Karpas-422 (cell line): ENCODE measurements at places on chromosomes 12 and 14. TPM values are rescaled to one million over a fixed set of nuclear protein-coding genes. Genes with fewer than 3 reads are reported as not detected.

GRCh38 chr12:45599196-45599595 is 130.3 kb upstream of the ARID2 start:
- H3K4me1 ChIP-seq: no peaks in the 10 kb centered on the region
- no peaks in the 10 kb centered on the region for H3K27me3 ChIP-seq
- H3K27ac ChIP-seq: no peak overlapping the region
- H3K4me3 ChIP-seq: no peak overlapping the region
- DNase-seq: no peak
- H3K36me3 ChIP-seq: no peaks in the 10 kb centered on the region

GRCh38 chr14:36518031-36518585 is 1.9 kb downstream of the NKX2-1 start:
- no peaks in the 10 kb centered on the region for H3K4me1 ChIP-seq
- H3K27me3 ChIP-seq: no peaks in the 10 kb centered on the region
- H3K27ac ChIP-seq: no peak overlapping the region
- H3K36me3 ChIP-seq: no peaks in the 10 kb centered on the region

DNA sequence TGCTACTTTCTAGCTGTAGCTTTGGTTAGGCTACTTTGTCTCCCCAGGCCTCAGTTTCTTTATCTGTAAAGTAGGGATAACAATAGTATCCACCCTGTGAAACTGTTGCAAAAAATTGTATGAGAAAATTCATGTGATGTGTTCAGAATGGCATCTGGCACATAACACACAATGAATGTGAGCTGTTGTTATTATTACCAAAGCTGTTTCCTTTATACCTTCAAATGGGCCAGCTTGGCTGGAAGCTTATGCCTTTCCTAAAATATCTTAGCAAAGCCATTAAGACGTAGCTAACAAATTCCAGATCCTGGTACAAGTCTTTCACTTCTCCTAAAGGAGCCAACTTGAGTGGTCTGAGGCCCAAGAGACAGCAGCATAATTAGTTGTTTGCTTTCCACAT is 25.2 kb upstream of the MANSC4 start:
- DNase-seq: no peak
- H3K4me1 ChIP-seq: no peaks in the 10 kb centered on the region
- no peak overlapping the region for H3K4me3 ChIP-seq
- no peak overlapping the region for H3K27ac ChIP-seq

- no peaks in the 10 kb centered on the region for H3K4me1 ChIP-seq
- no peak for DNase-seq
- H3K27ac ChIP-seq: no peak overlapping the region
- H3K36me3 ChIP-seq: no peaks in the 10 kb centered on the region
- no peaks in the 10 kb centered on the region for H3K27me3 ChIP-seq
- H3K4me3 ChIP-seq: no peak overlapping the region
Measured at GRCh38 chr12:43980627-43981191, 144.8 kb downstream of the TMEM117 start.

GRCh38 chr12:79402606-79403005 is 288.2 kb downstream of the PAWR start:
- no peak overlapping the region for H3K27ac ChIP-seq
- H3K4me3 ChIP-seq: no peak overlapping the region
- DNase-seq: no peak

GRCh38 chr14:63713764-63714163 is 14.1 kb downstream of the SGPP1 start:
- H3K4me1 ChIP-seq: peaks cover 75% of the 10 kb centered on the region
- no peak overlapping the region for H3K4me3 ChIP-seq
- H3K36me3 ChIP-seq: peaks cover 40% of the 10 kb centered on the region
- DNase-seq: no peak
- no peaks in the 10 kb centered on the region for H3K27me3 ChIP-seq
- H3K27ac ChIP-seq: peak overlapping the region; percentile 59

- no peaks in the 10 kb centered on the region for H3K4me1 ChIP-seq
- H3K27ac ChIP-seq: no peak overlapping the region
- H3K4me3 ChIP-seq: no peak overlapping the region
- DNase-seq: no peak
- H3K27me3 ChIP-seq: no peaks in the 10 kb centered on the region
- H3K36me3 ChIP-seq: no peaks in the 10 kb centered on the region
Measured at GRCh38 chr12:27361372-27361771, 28.7 kb downstream of the BMAL2 start.

DNA sequence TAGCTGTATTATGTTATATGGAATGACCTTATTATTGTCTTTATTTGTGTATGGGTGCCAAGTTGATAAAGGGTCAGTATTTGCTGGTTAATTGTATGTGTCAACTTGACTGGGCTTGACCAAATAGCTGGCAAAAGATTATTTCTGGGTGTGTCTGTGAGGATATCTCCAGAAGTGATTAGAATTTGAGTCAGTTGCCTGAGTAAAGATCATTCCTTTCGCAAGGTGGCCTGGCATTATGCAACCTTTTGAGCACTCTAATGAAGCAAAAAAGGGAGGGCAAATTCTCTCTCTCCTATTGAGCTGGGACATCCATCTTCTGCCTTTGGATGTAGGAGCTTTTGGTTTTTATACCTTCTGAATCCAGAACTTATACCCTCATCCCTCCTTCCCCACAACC is 82.2 kb downstream of the ATXN7L3B start:
- H3K4me1 ChIP-seq: peaks cover 5% of the 10 kb centered on the region; the same call in 1 of the 2 replicates
- H3K27ac ChIP-seq: no peak overlapping the region
- DNase-seq: no peak
- H3K27me3 ChIP-seq: no peaks in the 10 kb centered on the region
- no peaks in the 10 kb centered on the region for H3K36me3 ChIP-seq

GRCh38 chr12:131448254-131448795 is 262.6 kb upstream of the SFSWAP start:
- no peak for DNase-seq
- H3K4me1 ChIP-seq: no peaks in the 10 kb centered on the region
- no peak overlapping the region for H3K4me3 ChIP-seq
- H3K36me3 ChIP-seq: no peaks in the 10 kb centered on the region

- H3K27ac ChIP-seq: no peak overlapping the region
- H3K4me3 ChIP-seq: no peak overlapping the region
- H3K27me3 ChIP-seq: no peaks in the 10 kb centered on the region
- no peaks in the 10 kb centered on the region for H3K36me3 ChIP-seq
Measured at GRCh38 chr14:49865431-49865859, 12.9 kb upstream of the NEMF start.

GRCh38 chr12:57214398-57214781 is 2.2 kb upstream of the NXPH4 start:
- no peaks in the 10 kb centered on the region; the same call in 1 of the 2 replicates for H3K27me3 ChIP-seq
- no peak overlapping the region for H3K4me3 ChIP-seq
- H3K27ac ChIP-seq: no peak overlapping the region

DNA sequence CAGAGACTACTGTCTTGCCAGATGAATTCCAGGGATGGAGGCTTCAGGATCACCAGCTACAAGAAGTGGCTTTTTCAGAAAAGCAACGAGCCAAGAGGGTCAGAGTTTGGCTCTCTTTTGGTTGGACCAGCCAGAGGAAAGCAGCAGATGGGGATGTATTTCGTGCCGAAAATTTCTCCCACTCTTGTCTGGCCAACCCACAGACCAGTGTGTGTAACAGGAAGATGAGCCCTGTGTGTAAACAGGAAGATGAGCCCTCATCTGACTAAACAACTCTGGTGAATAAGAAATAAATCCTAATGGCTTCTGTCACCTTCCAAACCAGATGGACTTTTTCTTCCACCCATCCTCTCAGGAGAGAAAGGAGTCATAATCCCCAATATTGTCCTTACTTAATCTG is 13.1 kb downstream of the GPR68 start:
- no peak overlapping the region for H3K4me3 ChIP-seq
- H3K36me3 ChIP-seq: no peaks in the 10 kb centered on the region
- no peak for DNase-seq

DNA sequence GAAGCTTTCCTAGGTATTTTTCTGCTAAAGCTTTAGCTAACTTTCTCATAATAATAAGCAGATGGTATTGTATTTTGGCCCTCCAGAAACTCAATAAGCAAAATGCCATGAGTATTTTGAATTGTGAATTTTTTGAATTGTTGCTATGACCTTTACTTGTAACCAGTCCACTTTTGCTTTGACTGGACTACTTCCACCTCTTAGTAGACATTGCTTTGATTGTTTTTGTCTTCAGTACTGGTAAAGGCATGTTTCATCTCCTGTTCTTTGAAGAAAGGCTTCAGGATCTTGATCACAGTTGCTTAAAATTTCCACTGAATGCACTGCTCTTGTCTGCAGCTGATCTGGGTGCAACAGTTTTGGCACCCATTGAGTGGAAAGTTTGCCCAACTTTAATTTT is 102.3 kb downstream of the TRMT5 start:
- H3K27ac ChIP-seq: no peak overlapping the region
- H3K27me3 ChIP-seq: no peaks in the 10 kb centered on the region
- H3K4me3 ChIP-seq: no peak overlapping the region
- peaks cover 11% of the 10 kb centered on the region; the same call in 1 of the 2 replicates for H3K4me1 ChIP-seq
- DNase-seq: no peak
- peaks cover 42% of the 10 kb centered on the region for H3K36me3 ChIP-seq

DNA sequence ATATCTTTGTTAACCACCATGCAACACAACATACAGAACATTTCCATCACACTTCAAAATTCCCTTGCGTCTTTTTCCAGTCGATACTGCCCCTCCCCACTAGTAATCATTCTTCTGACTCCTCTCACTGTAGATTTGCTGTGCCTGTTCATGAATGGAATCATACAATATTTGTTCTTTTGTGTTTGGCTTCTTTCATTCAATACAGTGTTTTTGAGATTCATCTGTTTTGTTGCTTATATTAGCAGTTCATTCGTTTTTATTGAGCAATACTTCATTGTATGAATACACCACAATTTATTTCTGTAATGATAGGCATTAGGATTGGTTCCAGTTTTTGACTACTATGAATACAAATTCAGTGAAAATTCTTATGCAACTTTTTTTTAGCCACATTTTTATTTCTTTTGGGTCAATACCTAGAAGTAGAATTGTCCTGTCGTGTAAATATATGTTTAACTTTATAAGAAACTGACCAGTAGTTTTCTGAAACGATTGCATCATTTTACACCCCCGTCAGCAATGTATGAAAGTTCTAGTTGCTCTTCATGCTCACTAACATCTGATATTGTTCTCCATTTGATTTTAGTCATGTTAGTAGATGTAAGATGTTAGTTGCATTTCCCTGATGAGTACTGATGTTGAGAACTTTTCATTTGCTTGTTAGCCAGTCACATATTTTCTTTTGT is 127.5 kb downstream of the TGFB3 start:
- no peak overlapping the region for H3K27ac ChIP-seq
- H3K36me3 ChIP-seq: no peaks in the 10 kb centered on the region
- H3K27me3 ChIP-seq: no peaks in the 10 kb centered on the region
- H3K4me1 ChIP-seq: peaks cover 2% of the 10 kb centered on the region; the same call in 1 of the 2 replicates
- no peak for DNase-seq

DNA sequence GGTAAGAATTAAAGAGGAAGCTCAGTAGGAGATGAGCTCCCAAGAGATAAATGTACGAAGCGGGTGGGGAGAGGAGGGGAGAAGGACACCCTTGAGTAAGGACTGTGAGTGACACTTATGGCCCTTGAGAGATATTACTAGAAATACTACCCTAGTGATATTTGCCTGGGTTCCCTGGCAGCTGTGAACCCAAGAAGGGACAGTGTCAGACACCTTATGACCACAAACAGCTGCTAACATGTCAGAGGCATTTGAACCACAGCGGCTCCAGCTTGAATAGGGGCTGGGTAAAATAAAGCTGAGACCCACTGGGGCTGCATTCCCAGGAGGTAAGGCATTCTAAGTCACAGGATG is 19.6 kb upstream of the SLC6A12 start:
- DNase-seq: peak; percentile 56
- H3K36me3 ChIP-seq: no peaks in the 10 kb centered on the region
- H3K27me3 ChIP-seq: no peaks in the 10 kb centered on the region
- no peak overlapping the region for H3K27ac ChIP-seq
- H3K4me1 ChIP-seq: peaks cover 5% of the 10 kb centered on the region; the same call in 1 of the 2 replicates

GRCh38 chr14:91872517-91873470 is 5.5 kb upstream of the TC2N start:
- no peak overlapping the region for H3K27ac ChIP-seq
- H3K4me3 ChIP-seq: no peak overlapping the region
- peaks cover 11% of the 10 kb centered on the region for H3K4me1 ChIP-seq

SYCP3 gene
- not detected in 2 replicates for total RNA-seq
